NCI-H1417 treated with DMSO at 0.1 percent for 48 hours (cell line): ENCODE measurements at places on chromosomes 16 and 17.

- DNase-seq = no peak
Measured at GRCh38 chr16:58317608-58318152, 22.9 kb upstream of the PRSS54 start.

DNA sequence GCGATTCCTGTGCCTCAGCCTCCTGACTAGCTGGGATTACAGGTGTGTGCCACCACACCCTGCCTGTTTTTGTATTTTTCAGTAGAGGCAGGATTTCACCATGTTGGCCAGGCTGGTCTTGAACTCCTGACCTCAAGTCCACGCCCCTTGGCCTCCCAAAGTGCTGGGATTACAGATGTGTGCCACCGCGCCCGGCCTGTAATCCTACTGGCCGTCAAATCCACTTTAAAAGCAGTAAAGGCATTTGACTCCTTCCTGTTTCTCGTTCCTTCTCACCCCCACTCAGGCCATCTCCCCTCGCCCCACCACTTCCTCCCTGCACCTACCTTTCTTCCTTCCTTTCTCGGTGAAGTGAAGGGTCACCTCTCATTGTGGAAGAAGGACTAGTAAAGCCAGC lies 69.4 kb upstream of the CREBBP start:
- DNase-seq = no peak

DNA sequence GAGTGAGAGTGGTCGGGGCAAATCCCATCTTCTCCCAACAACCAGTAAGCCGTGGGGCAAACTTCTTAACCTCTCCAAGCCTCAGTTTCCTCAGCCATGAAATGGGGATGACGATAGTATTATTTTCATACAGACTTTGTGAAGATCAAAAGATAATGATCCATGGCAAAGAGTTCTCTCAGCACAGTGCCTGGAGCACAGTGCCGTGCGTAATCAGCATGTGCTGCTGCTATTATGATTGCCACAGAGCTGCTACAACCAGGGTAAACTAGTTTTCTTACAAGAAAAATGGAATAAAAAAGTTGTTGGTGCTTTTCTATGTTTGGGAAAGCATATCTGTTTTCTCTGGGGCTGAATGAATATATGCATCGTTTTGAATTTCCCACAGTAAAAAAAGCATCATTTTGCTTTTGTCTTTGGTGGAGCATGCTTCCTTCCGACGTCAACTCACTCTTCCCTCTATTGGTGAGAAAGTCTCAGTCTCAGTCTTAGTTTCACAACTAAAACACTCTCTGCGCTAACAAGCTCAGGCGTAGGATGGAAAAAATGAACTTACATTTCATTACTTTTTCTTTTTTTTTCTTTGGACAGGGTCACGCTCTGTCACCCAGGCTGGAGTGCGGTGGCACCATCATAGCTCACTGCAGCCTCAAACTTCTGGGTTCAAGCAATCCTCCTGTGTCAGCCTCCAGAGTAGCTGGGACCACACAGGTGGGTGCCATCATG lies 37.2 kb downstream of the CDK5R1 start:
- DNase-seq = no peak

DNA sequence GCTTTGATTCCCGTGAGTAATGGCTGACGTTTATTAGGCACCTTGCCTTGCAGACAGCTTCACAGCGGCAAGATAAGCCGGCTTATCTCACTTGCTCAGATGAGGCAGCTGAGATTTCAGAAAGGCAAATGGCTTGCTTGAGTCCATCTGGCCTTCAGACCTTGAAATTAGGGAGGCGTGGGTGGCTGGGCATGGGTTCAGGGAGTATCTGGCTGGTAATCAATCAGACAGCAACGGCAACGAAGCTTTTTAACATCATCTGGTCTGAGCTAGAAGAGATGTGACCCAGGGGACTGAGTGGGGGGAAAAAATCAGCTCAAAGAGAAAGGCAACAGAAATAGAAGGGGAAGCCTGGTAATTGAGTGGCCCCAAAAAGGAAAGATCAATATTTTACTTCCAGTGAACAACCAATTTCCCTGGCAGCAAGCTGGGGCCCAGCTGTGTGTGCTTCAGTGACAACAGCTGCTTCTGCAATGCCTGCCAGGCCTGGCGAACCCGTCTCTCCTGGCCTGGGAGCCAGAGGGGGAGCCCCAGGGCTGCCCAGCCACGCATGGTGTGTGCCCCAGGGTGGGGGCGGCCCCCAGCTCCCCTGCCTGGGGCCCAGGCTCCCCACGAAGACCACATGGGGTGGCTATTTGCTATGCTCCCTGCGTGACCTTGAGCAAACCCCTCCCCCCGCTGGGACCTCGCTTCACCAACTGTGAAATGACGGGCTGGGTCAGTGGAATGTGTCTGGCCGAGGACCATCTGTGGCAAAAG lies 34.0 kb downstream of the RAB11FIP4 start:
- no peak for DNase-seq

GRCh38 chr16:22250522-22250921 lies 44.4 kb downstream of the EEF2K start:
- no peak for DNase-seq

DNA sequence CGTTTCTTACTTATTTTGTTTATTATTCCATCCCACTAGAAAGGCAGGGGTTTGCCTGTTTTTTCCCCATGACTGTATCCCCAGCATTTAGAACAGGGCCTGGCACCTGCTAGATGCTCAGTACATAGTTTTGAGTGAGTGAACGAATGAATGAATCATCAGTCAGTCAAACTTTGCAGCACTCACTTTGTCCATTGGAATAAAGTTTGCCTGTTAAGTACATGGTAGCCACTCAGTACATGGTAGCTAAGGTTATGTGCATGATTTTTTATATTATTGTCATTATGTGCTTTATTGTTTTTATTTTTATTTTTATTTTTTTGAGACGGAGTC lies 88.5 kb downstream of the CMIP start:
- DNase-seq = no peak

GRCh38 chr17:47785538-47786123 lies 36.0 kb downstream of the OSBPL7 start:
- DNase-seq = no peak

GRCh38 chr16:66041907-66042306 lies 324.6 kb upstream of the CDH5 start:
- DNase-seq = no peak

DNA sequence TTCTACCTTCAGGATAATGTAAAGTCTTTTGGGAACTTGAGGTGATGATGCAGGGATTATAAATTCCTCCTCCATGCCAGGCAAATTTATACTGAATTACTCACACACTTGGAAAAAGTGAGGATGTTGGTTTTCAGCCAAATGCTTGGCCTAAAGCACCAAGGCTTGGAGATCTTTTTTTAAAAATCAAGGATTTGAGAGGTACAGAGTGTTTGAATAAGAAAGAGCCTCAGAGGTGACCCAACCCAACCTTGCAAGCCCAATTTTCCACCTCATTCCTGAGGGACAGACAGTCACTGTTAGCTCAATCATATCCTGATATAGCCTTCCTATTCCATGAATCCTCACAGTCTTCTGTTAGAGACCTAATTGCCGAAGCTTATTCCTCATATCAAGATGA lies 14.0 kb downstream of the GRIN2A start:
- DNase-seq = no peak

DNA sequence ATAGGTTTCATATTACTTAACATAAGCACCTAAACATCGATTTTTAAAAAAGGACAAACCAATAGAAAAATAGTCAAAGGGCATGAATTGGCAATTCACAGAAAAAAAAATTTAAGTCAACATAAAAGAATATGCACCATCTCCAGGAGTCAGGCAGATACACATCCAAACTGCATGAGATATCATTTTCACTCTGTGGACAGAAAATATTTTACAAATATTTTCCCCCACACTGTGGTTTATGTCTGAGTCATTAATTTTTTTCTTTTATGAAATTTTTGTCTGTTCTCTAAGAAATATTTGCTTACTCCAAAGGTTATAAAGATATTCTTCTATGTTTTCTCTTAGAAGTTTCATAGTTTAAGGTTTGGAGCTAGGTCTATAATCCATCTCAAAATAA lies 74.4 kb upstream of the DNAH17 start:
- DNase-seq = no peak

DNA sequence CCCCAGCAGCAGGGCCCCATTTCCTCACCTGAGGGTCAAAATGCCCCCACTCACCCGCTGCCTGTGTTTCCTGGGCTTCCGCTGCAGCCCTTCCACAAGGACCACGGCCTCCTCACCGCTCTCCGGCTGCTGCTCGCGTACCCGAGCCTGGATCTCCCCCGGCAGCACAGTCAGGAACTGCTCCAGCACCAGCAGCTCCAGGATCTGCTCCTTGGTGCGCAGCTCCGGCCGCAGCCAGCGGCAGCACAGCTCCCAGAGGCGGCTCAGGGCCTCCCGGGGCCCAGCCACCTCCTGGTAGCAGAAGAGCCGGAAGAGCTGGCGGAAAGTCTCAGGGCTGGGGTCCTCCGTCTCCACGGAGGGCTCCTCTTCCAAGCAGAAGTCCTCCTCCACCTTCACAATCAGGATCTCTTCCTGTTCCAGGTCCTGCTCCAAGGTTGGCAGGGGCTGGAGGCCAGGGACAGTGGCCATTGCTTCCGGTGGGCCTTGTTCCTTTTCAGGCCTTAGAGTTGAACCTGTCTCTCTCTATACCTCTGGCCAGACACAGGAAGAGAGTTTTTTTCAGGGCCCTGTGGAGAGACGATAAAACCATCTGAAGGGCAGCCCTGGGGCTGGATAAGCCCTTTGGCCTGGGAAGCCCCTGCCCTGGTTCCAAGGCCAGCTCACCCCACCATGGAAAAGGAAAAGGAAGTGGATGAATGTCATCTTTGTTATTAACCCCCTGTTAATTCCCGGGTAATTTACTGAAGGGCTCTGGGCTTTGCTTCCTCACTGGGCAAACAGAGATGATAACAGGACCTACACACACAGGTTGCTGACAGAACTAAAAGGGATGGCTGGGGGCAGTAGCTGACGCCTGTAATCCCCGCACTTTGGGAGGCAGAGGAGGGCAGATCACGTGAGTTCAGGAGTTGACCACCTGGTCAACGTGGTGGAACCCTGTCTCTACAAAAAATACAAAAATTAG lies 1.2 kb downstream of the ZNF500 start:
- no peak for DNase-seq

- DNase-seq = no peak
Measured at GRCh38 chr17:62631086-62631935, 3.8 kb downstream of the MRC2 start.

DNA sequence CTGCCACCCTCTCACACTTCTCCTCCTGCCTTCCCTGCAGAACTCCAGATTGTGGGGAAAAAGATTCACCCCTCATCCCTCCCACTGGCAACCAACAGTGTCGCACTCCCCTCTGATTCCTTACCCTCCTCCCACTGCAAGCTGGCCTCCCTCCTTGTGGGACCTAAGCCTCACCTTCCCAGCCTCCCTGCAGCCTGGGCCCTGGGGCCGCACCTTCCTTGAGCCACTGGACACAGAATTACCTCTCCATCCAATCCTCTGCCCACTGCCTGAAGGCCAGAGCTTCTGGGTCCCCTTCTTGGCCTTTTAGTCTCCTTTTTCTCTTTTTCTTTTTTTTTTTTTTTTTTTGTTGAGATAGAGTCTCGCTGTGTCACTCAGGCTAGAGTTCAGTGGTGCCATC lies 33.9 kb downstream of the NGFR start:
- no peak for DNase-seq

GRCh38 chr17:45425125-45425983 lies 7.3 kb downstream of the ARHGAP27 start:
- no peak for DNase-seq

DNA sequence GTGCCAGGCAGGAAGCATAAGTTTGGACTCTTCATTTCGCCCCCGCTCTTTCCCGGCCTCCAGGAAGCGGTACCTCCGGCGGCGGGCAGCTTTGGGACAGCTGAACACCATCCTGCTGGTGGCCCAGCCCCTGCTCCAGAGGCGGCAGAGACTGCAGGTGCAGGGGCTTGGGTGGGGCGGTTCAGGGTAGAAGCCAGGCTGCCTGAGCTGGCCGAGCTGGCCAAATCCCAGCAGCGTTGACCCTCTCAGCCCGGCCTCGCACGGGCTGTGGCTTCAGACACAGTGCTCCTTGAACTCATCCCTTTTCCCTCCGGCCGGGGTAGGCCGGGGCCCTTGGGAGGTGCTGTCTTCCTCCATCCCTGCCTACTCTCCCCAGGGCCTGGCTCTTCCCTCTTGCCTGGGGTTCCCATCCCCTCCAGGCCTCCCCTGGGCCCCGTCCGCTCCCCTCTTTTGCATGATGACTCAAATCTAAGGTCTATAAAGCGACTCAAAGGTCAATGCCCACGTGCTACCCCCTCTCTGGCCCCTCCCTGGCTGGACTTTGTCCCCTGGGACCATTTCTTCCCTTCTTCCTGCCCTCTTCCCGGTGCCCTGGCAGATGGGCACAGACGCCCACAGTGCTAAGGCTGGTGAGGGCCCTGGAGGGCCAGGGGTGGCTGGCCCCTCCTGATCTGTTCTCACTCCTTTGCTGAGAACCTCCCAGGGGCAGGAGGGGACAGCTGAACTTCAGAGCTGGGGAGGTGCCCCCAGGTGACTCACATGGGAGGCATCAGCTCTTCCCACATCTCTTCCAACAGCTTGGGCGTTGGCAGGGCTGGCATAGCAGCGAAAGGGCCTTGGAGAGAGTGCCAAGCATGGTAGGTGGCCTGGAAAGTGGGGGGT lies 22.7 kb downstream of the MYO15B start:
- DNase-seq = no peak

DNA sequence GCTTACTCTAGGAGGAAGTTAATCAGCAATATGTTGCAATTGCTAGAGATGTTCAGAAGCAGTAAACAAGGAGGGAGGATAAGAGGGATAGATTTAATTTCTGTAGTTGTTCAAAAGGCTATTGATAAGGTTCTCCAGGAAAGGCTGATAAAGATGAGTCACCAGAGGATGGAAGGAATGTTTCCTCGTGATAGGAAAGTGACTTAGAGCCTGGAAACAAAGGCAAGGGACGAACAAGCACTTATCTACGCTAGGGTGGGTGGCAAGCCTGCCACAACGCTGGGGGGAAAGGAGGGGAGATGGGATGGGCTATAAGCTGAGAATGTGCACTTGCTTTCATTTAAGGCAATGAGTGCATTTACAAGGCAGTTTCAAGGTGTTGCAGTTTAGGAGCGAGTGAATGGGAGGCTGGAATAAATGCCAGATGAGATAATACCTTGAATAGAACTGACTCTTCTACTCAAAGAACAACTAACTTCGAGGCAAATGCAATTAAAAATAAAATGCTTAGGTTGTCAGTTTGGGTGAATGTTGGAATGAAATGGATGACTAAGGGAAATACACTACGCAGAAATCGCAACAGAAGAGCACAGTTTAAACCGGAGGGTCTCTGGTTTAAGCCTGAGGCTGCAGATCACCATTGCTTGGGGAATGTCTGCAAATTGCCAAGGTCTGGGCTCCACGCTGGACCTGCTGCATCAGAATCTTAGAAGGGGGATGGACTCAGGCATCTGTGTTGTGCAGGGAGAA lies 76.0 kb upstream of the RBBP6 start:
- DNase-seq = no peak

DNA sequence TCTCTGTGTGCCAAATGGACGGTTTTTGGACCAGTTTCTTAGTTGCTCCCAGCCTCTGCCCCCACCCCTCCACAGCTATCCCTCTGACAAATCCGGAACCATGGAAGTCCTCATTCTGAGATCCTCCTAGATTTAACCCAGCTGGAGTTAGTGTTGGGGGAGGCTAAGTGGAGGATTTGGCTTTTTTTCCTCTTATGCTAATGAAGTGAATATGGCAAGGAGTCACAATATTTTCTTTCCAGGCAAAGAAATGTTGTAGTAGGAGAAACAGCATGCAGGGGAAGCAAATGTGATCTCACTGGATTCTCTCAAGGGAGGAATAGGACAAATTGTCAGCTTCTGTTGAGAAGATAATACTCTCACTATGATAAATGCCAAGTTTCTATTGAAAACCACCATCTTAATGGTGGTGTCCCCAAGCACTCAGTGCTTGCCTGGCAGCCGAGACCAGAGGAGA lies 159.5 kb downstream of the MSI2 start:
- no peak for DNase-seq
